ENCODE measurements at places on chromosomes 7 and 10.

GRCh38 chr7:50372923-50373322 is 68.4 kb downstream of the IKZF1 start:
- no peak for DNase-seq

DNA sequence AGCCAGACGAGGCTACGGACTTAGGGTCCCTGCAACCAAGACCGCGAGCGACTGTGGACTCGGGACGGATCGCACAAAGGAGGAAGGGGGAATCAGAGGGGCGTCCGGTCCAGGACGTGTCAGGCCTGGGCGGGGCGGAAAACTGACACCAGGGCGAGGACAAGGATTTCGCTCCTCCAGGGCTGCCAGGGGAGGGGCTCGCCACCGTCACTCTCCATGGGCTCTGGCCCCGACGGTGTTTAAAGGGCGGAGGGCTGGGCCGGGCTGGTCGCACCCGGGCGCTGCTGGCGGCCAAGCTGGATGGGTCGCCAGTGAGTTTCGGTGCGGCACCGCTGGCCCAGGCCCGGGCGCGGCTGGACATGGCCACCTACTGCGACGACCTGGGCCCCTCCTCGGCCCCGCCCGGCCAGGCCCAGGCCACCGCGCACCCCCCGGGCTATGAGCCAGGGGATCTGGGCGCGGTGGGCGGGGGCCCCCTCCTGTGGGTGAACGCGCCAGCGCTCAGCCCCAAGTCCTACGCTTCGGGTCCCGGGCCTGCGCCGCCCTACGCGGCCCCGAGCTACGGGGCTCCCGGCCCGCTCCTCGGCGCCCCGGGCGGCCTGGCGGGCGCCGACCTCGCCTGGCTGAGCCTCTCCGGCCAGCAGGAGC is at the start of gene FOXI2:
TSS of gene FOXI2 (plus strand) at position 271 of the 648 bp plus-strand sequence. CDS start at position 360, 89 bp downstream.
- DNase-seq, result no peak

- DNase-seq, result no peak
Measured at GRCh38 chr10:61175316-61175715, 231.3 kb upstream of the RHOBTB1 start.

- peak; percentile 32 for DNase-seq
Measured at GRCh38 chr10:132185601-132186487, 904 bp upstream of the DPYSL4 start.

DNA sequence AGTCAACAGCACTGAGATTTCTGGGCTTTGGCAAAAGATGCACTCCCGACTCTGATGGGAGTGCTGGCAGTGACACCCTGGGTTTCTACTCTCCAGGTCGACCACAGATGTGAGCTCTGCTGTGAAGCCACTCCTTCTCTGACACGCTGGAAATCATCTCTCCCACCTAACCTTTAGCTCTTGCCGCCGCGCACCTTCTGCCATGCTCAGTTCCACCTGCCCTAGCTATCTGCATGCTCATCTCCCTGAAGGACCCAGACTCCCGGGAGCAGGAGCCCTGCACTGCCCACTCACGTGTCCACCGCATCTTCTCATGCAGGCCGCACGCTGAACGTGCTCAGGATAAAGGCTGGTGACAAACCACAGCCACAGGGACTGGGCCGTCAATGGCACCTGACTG is 174.8 kb downstream of the TNS3 start:
- no peak for DNase-seq

- DNase-seq, result no peak
Measured at GRCh38 chr10:90096196-90096595, 394.8 kb downstream of the KIF20B start.

DNA sequence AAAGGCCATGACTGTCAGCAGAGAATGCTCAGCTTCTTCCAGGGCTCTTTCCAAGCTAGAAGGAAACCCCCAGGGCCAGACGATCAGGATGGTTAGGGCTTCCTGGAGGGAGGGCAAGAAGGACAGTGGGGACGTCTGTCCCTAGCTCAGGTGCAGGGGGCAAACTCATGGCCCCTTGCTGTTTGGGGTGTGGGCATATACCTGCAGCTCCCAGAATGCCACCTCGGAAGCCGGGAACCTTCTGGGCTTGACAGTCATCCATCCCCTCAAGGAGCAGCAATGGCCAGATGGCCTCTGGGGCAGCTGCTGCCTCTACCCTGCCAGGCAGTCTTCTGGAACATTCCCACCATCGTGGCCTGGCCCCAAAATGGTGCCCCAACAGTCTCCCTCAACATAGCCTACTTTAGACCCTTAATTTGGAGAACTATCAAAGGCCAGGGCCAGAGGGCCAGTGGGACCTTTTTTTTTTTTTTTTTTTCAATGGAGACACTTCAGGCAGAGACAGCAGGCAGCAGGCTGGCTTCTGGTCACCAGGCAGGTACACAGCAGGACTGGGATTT is 40.2 kb upstream of the ZMIZ1 start:
- DNase-seq, result no peak

DNA sequence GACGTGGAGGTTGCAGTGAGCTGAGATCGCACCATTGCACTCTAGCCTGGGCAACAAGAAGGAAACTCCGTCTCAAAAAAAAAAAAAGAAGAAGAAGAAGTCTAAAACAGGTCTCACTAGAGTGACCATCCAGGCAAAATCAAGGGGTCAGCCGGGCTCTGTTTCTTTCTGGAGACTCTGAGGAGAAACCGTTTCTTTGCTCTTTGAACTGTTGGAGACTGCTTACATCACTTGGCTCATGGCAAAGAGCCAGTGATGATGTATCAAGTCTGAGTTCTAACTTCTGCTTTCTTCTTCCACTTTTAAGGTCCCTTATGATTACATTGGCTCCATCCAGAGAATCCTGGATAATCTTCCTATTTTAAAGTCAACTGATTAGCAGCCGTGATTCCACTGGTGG is 306.8 kb downstream of the WDR11 start:
- DNase-seq, result no peak

DNA sequence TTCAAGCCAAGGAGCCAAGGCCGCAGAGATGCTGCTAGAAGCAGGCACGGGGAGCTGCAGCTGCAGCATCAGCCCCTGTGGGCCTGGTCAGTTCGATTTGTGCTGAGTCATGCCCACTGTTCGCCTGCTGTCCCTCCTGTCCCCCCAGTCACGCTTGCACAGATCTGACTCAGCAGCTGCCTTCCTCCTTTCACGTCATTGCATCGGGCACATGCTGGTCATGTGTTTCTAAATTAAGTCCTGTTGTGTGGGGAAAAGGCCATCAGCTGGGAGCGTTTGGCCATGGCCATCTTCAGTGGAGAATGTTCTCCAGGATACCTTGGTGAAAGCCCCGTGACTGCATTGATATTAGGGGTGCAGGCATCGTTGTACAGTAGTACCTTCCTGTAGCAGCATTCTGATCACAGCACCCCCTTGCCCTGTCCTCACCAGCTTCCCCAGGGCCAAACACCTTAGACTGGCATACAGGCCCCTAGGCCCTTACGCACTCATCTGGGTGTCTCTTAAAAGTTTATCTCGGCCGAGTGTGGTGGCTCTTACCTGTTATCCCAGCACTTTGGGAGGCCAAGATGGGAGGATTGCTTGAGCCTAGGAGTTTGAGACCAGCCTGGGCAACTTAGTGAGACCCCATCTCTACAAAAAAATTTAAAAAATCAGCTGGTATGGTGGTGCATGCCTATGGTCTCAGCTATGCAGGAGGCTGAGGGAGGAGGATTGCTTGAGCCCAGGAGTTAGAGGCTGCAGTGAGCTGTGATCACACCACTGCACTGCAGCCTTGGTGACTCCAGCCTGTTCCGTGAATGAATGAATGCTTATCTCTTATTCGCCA is 23.2 kb downstream of the POR start:
- no peak for DNase-seq

DNA sequence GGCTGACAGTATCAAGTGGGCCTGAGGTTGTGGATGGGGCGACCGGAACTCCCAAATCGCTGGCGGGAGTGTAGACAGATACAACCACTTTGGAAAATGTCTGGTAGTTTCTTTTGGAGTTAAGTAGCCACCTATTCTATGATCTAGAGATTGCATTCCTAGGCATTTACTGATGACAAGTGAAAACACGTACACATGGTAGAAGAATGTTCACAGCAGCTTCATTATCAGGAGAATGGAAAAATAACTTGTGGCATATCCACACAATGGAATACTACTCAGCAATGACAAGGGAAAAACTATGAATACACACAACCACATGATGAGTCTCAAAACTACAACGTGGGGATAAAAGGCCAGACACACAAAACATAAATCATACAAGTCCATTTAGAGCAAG is 146.0 kb downstream of the MYOF start:
- DNase-seq, result no peak

- no peak for DNase-seq
Measured at GRCh38 chr7:130970696-130971095, 236.7 kb upstream of the KLF14 start.

- no peak for DNase-seq
Measured at GRCh38 chr10:123570051-123570897, 95.9 kb upstream of the GPR26 start.

- peak; percentile 64 for DNase-seq
Measured at GRCh38 chr10:73886085-73886529, 11.8 kb upstream of the CAMK2G start.

GRCh38 chr10:1498746-1499358 is 238.5 kb downstream of the ADARB2 start:
- DNase-seq, result no peak

DNA sequence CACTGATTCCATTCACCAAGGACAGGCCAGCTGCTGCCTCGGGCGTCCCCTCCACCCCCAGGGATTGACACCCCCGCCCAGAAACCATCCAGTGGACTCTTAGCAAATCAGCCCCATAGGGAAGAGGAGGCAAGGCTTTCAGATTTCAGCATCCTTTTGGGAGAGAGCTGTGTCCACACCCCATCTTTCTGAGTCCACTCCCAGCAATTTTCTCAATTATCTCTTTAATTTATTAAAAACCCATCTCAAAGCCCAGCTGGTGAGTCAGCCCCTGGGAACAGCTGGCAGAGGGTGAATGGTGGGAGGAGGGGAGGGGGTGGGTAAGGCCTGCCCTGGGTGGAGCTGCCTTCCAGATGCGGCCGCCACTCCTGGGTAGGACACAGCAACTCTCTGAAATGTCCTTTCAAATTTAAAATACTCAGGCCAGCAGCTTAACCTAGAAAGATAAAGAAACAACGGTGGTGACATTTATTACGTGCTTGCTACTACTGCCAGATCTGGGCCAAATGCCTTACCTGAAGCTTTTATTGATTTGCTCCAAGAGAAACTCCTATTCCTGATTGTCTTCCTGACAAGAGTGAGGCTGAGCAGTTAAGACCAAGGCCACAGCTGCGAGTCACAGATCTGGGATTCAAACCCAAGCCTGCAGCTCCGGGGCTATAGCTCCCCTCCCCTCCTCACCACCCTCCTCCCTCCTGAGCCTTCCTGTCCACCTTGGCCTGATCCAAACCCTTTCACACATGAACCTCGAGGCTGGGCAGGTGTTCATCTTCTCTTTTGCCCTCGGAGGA is 120.4 kb downstream of the RGS10 start:
- no peak for DNase-seq

GRCh38 chr7:145633513-145633912 is 483.1 kb upstream of the CNTNAP2 start:
- DNase-seq, result no peak

DNA sequence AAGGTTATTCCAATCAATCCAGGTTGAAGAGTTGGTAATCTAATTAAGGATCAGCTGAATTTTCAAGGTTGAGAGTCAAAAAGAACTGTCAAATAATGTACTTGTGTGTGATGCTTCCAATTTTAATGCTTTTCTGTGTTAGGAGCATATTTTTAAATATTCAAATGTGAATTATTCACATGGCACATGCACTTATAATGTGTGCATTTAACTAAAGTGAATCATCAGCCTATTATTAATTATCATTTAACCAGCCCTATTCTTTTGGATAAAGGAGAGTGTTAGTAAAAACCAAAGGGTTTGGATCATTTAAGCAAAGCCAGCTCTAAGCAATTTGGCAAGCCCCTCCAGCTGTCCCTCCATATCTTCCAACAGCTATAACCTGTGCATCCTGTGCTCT is 11.2 kb downstream of the LGI1 start:
- no peak for DNase-seq

DNA sequence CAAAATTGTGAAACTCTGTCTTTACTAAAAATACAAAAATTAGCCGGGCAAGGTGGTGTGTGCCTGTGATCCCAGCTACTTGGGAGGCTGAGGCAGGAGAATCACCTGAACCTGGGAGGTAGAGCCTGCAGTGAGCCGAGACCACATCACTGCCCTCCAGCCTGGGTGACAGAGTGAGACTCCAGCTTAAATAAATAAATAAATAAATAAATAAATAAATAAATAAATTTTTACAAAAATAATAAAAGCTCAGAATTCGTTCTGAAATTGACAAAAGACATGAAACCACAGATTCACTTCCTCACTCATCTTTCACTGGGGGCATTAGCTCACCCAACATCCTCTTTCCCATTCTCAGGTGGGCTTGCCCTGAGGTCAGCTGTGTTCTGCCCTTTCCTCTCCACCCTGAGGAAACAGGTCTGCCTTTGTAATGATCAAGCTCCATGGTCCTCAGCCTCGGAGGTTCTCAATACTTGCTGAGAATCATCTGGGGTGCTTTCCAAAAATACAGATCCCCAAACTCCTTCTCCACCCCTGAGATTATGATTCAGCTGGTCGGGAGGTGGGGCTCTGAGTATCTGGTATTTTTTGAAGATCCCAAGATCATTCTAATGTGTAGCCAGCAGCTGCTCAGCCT is 29.2 kb upstream of the APBB1IP start:
- no peak for DNase-seq

GRCh38 chr7:33909318-33909717 is 4.0 kb downstream of the BMPER start:
- no peak for DNase-seq

DNA sequence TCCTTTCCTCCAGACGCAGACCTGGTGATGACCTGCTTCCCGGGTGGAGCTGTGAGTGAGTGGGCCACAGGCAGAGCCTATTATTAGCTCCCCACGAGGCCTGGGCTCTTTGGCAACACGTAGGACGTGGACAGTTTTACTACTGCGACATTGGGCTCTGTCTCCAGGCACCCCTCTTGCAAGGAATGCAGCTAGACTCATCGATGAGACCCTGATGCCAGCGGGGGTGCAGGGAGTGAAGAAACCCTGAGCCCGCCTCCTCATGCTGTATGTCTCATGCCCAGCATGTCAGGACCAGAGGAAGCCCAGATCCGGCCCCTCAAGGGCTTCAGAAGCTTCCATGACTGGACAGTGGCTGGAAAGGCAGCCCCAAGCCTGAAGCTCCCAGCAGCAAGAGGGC is 161.9 kb downstream of the TCERG1L start:
- no peak for DNase-seq

- no peak for DNase-seq
Measured at GRCh38 chr7:35249537-35249907, 4.4 kb downstream of the TBX20 start.

GRCh38 chr10:34875061-34875460 is 60.0 kb upstream of the PARD3 start:
- no peak for DNase-seq

DNA sequence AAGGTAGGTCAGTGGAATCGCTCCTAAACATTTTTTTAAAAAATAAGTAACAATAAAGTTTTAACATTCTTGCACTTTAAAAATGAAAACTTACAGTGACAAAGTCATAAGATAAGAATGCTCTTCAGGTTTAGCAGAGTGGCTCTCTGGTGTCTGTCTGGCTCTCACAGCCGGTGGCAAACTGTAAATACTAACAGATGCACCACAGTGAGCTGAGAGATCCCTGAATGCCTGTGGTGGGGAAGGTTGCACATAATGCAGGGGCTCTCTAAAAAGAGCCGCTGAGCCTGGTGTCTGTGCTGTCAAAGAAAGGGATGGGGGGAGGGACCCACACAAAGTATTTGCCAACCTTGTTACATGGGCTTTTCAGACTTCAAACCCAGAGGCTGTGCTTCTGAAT is 498.3 kb downstream of the CCSER2 start:
- no peak for DNase-seq

Data from activated gamma-delta T cell treated with Interleukin-2 at 50 U/mL for 16 hours (primary cell).